Stimulated activated CD8-positive, alpha-beta memory T cell treated with anti-CD3 and anti-CD28 coated beads, Interleukin-15, amount 100 ng/mL, for 1 hour (primary cell): ENCODE measurements at places on chromosomes 16 and 17.

DNA sequence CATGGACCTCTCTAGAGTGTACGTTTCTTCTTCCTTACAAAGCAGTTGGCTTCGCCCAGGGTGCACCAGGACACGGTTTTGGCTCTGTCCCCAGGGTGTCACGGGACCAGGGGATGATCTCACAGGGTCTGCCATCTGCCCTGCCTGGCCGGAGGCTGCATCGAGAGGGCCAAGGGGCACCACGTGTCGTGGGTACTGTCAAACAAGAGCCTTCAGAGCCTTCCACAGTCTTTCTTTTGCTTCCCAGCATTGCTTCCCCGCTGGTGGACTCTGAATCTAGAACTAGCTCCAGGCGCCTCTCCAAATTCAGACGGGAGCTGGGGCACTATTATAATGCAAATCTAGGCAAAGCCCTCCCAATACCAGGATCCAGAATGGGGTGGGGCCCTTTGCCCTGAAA, 47.9 kb downstream of the MAPT start:
- DNase-seq = no peak

- DNase-seq = no peak
Observed at GRCh38 chr17:81083125-81083765, 48.3 kb downstream of the BAIAP2 start.

DNA sequence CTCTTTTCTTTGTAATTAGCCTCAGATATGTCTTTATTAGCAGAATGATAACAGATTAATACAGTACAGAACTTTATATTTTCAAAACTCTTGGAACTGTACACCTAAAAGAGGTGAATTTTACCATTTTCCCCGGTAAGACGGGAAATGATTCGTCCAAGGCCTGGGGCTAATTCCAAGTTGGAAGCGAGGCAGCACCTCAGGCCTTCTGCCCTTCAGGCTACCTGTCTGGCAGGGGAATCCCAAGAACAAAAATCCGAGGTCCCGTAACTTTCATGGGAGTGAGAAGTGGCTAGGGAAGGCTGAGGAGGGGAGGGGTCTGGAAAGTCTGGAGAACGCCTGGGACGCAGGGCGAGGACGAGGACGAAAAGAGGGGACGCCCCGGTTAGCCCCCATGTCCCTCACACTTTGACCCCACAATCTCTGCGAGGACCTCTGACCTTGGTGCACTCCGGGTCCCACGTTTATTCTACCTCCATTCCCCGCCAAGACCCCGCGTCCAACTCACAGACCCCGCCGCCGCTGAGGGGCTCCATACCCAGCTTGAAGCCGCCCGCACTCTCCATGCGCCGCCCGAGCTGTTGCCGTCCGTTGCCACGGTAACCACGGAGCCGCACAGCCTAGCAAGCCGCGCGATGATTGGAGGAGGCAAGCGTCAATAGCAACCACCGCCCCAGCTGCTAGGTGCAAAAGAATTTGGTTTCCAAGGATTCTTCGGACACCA, at the start of gene HYDIN:
Gene HYDIN (minus strand): TSS at position 601 of the 724 bp plus-strand sequence. CDS start 43,827 bp downstream, outside the sequence.
- no peak for DNase-seq

GRCh38 chr16:56134790-56135189, 56.5 kb upstream of the GNAO1 start:
- no peak for DNase-seq

- DNase-seq = no peak
Observed at GRCh38 chr16:77724174-77724573, 1.9 kb downstream of the NUDT7 start.

DNA sequence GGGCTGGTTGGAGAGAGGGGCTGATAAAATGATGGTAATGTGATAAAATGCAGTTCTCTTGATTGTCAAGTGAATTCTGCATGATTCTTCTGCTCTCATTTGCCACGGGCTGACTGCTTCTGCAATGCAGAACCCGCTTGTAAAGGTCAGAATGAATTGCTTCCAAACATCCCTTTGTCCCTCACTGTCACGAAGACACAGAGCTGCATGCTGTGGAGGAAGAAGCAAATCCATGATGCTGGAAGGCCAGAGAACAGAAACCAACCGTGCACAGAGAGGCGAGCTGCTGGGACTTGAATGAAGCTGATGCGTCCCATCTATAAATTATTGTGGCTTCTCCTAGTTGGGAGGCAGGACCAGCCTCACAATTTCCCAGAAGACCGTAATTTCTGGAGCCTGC, 171.6 kb downstream of the PRKCB start:
- no peak for DNase-seq

- no peak for DNase-seq
Observed at GRCh38 chr16:77749415-77749814, 27.1 kb downstream of the NUDT7 start.

DNA sequence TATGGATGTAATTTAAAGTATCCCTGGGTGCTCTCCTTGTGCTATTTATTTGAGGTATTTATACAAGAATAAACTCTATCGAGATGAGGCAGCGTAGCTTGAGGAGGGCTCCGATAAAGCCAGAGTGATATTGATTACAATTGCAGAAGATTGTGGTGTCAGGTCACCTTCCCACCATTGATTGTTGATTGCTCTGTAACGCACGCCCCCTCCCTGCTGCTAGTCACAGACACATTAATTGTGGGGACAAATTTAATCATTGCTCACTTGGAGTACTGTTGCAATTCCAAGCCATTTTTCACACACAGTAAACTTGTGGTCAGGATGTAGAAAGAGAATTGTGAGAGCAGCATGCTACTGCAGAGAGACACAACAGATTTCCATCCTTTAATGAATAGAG, 75.4 kb downstream of the IRX3 start:
- DNase-seq = no peak

DNA sequence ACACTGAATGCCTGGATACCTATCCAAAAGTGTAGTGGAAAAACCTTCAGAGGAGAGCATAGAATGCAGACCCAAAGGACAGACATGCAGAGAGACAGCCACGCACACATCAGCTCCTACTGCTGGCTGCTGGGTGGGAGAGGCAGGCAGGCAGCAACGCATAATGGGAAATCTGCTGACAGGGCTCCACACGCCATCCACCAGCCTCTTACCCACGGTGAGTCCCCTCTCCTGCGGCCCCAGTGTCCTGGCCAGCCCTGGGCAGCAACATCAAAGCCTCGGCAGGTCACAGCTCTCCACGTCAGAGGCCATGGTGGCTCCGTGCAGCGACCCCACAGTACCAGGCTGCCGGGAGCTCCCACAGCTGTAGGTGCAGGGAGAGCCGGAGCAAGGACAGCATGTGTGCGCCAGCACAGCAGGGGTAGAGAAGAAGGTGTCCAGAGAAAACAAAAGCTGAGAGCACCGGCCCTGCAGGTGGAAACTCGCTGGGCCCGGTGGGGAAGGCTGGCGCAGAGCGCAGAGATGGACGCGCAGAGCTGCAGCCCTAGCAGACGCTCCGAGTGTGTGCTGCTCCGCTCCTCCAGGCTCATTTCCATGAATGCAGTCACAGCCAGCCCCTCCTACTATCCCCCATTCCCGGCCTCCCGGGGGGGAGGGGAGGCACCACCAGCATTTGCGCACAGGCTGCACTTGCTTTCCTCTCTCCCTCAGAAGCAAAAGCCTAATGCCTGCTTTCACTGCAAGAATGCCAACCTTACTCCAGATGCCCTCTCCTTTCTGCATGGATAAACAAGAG, 58.9 kb downstream of the CYTH1 start:
- no peak for DNase-seq

DNA sequence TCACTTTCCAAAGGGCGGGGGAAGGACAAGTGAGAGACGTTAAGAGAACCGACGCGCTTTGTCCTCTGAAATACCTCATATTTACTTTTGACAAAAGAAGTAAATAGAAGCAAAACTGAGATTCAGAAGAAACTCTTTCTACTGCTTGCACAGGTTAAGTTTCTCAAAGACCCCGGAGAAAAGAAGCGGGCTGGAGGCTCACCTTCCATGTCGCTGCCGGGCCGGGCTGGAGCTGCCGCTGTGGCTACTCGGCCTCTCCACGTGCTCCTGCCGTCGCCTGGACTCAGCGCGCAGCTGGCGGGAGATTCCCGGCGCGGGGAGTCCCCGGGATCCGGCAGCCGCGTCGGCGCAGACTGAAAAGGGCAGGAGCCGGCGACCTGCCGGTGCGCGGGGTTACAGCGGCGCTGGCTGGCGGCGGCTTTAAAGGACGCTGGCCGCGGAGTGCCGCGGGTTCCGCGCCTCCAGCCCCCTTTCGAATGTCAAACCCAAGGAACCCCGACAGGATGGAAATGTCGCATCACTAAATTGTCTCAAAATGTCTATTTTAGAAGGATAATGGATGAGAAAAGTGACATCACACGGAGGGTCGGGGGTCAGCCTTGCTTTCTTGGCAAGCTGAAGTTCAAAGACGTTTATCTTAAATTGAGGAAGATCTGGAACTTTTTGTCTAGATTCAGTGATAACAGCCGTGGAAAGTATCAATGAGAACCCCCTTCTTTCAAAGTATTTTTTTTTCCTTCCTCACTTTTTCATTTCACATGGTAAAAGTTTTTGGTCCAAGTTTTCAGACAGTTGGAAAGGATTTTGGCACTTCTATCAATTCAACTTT, at the start of gene IKZF3:
Gene IKZF3 (minus strand): TSS at position 395 of the 829 bp plus-strand sequence. CDS start 186 bp downstream, at position 209.
- peak; percentile 57 for DNase-seq

DNA sequence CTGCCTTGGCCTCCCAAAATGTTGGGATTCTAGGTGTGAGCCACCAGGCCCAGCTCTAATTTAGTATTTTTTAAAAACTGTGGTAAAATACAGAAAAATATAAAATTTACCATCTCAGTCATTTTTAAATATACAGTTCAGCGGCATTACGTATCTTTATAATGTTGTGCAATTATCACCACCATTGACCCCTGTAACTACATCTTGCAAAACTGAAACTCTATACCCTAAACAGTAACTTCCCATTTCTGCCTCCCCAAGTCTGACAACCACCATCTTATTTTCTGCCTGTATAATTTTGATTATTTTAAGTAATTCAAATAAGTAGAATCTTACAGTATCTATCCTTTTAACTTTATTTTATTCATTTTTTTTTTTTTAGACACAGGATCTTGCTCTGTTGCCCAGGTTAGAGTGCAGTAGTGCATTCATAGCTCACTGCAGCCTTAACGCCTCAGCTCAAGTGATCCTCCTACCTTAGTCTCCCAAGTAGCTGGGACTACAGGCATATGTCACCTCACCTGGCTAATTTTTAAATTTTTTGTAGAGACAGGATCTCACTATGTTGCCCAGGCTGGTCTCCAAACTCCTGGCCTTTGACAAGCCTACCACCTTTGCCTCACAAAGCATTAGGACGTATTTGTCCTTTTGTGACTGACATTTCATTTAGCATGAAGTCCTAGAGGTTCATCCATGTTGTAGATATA, 10.9 kb upstream of the GGA2 start:
- no peak for DNase-seq

DNA sequence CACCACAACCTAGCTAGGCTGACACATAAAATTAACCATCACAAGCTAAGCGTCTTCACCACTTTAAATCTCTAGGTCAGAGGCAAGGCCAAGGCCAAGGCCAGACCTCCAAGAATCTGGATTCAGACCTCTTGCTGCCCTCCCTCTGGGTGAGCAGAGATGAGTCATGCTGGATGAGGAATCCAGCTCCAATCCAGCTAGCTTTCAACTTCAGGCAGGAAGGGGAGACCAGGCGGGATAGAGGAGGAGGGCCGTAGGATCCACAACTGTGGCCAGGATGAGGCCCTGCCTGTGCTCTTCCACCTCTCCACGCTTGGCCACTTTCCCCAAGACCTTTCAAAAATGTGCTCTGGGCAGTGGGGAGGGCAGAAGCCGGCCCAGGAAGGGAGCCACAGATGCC, 14.7 kb downstream of the LRRC75A start:
- DNase-seq = no peak

DNA sequence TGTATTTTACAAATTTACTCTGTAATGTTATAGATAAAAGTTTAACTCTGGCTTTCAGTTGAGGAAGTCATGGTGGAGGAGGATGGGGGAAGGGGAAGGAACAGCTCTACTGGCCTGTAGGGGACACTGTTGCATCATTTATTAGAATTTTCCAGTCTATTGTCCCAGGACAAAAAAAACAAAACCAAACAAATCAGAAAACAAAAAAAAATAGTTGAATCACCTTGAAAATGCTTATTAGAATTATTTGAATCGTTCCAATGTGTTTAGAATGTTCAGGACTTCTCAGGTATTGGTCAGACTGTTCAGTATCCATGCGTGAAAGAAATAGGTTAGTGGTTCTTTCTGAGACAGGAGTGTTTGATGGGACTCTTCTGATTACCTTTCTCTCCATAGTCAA, 242.0 kb downstream of the FTO start:
- no peak for DNase-seq

- DNase-seq = no peak
Observed at GRCh38 chr16:70364399-70364798, 17.7 kb downstream of the DDX19A start.

- no peak for DNase-seq
Observed at GRCh38 chr17:50133028-50133768, 3.2 kb upstream of the SAMD14 start.

- no peak for DNase-seq
Observed at GRCh38 chr16:54718376-54718775, 212.3 kb upstream of the IRX5 start.

- DNase-seq = no peak
Observed at GRCh38 chr16:23288726-23289512, 13.2 kb upstream of the SCNN1B start.

DNA sequence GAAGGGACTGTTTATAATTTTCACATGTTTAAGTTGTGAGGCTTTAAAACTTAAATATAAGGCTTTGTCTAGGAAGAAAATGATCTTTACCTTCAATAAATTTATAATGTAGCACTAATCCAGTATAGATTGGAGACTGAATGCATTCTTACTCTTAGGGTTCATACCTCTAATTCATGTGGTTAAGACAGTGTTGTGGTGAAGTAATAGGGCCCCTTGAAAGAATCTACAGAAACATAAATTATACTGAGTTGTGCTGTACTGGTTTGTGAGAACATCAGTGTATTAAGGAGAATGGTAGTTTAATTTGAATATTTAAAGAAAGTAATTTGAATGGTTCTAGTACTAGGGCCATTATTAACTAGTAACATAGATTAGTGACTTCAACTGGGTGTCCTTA, 13.7 kb downstream of the HAPSTR1 start:
- DNase-seq = no peak

DNA sequence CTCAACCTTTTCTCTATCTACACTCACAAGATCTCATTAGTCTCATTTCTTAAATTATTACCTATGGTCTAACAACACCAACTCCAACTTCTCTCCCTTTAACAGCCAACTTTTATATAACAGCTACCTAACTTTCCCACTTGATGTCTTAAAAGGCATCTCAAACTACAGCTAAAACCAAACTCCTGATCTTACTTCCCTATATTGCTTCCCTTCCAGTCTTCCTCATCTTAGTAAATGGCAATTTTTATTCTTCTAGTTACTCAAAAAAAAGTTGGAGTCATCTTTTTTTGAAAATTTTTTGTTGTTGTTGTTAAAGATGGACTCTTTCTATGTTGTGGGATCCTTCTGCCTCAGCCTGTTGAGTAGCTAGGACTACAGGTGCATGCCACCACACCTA, 15.3 kb downstream of the SRR start:
- no peak for DNase-seq
